ENCODE measurements at places on chromosomes 1 and 21.

DNA sequence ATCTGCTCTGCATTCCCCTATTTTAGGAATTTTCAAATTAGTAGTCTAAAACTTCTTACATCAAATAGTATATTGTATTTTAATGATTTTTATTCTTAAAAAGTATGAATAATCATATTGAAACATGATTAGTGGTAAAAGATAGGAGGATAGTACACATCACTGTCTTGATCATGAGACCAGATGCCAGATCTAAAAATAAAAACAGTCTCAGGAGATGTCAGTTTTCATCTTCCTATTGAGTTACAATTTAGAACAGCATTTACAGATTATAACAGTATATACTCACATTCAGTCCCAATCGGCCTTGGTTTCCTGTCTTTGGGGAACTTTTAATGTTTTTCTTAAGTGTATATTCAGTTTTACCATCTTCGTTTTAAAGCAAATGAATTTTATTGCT, 95.9 kb downstream of the USP25 start:
- no peak for DNase-seq

GRCh38 chr1:147273409-147274336, 31.2 kb downstream of the CHD1L start:
- peak; percentile 75 for DNase-seq

- DNase-seq = peak; percentile 49
Observed at GRCh38 chr21:36841866-36842265, 124.6 kb downstream of the HLCS start.

- no peak for DNase-seq
Observed at GRCh38 chr1:2972879-2973575, 48.2 kb upstream of the ACTRT2 start.

GRCh38 chr1:175172503-175172902, 20.1 kb downstream of the KIAA0040 start:
- no peak for DNase-seq

- DNase-seq = no peak
Observed at GRCh38 chr1:90718411-90719329, 1.6 kb upstream of the BARHL2 start.

GRCh38 chr1:218743861-218744505, 398.8 kb downstream of the TGFB2 start:
- DNase-seq = no peak

DNA sequence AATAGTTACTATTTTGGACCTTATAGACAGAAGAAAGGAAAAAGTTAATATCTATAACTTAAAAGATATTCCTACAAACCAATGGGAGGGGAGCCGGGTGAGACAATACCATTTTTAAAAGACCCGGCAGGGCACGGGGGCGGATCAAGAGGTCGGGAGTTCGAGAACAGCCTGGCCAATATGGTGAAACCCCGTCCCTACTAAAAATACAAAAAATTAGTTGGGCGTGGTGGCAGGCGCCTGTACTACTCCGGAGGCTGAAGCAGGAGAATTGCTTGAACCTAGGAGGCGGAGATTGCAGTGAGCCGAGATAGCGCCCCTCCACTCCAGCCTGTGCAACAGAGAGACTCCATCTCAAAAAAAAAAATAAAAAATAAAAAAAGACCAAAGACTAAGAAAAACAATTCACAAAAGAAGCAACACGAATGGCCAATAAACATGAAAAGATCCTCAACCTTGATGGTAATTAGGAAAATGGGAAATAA, 1.2 kb upstream of the PSMB2 start:
- DNase-seq = no peak

GRCh38 chr1:58816072-58816746, 32.4 kb upstream of the JUN start:
- DNase-seq = peak; percentile 92

- DNase-seq = no peak
Observed at GRCh38 chr1:15411593-15412137, 2.0 kb downstream of the EFHD2 start.

GRCh38 chr21:15252431-15252830, 187.6 kb upstream of the NRIP1 start:
- DNase-seq = no peak

DNA sequence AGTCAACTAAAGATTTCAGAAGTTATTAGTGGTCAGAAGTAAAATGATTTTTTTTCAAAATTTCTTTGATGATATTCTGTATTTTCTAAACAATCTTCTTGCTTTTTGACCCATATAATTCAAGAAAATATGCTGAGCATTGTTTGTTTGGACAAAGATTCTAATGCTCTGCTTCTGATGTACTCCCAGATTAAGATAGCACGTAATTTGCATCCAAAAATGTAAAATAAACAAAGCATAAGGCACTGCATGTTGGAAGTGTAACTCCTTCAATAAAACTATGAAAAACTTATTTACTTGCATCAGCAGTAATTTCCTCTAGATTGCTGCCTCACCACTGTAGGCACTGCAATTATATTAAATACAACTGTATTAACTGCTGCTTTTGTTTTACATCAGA, 1054.1 kb downstream of the TTLL7 start:
- DNase-seq = no peak

DNA sequence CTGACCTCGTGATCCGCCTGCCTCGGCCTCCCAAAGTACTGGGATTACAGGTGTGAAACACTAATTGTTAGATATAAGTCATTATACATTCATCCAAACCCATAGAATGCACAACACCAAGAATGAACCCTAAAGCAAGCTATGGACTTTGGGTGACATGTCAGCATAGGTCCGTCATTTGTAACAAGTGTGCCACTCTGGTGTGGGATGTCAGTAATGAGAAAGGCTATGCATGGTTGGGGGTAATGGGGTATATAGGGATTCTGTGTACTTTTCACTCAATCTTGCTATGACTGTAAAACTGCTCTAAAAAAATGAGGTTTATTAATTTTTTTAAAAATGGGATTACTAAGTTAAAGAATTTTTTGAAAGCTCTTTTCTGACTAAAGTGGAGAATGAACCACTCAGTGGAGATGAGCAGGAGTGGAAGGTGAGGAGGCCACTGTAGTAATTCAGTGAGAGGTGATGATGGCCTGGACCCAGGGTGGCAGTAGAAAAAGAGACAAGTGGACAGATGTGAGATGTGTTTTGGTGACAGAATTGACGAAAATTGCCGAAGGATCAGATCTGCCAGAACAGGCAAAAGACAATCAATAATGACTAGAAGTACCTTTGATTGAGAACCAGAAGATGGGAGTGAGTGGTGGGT, 21.3 kb upstream of the S1PR1 start:
- no peak for DNase-seq

- peak; percentile 68 for DNase-seq
Observed at GRCh38 chr1:227428803-227429202, 110.5 kb upstream of the CDC42BPA start.

GRCh38 chr1:31483012-31483946, 70.3 kb downstream of the SERINC2 start:
- peak; percentile 72 for DNase-seq

DNA sequence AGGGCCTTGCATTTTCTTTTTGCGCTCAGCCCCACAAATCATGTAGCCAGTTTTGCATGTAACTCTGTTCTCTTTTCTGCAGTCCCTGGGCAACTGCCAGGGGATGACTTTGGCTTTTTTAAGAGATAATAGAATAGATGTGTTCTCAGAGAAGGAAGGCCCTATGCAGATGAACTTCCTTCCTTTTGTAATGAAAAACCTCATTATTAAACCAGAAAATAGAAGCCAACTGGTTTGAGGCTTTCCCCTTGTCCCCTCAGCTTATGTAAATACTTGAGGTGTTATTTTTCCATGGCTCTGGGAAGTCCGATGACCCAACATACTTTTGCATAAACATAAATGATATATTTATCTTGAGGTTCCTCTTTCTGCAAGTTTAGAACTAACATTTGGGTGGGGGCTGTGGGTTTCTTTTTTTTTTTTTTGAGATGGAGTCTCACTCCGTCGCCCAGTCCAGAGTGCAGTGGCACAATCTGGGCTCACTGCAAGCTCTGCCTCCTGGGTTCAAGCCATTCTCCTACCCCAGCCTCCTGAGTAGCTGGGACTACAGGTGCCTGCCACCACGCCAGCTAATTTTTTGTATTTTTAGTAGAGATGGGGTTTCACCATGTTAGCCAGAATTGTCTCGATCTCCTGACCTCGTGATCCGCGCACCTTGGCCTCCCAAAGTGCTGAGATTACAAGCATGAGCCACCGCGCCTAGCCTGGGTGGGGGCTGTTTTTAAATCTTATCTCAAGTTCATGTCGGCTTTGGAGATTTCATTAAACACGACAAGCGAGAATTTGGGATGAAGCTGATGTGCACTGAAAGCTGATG, 14.4 kb upstream of the FCRL5 start:
- DNase-seq = no peak

DNA sequence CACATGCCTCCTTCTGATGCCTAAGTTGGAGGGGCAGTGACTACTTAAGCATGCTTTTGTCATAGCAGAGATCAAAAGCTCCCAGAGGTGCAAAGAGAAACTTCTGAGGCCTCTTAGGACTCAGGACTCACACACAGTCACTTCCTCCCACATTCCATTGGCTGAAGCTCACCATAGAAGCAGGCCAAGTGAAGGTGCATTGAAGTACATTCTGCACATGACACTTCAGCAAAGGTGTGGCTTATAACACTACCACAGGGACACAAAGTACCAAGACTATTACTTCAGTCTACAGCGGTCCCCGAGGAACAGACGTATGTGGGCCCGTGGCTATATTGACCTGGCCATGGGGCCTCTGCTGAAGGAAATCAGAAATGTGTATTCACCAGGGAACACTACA, 2.5 kb upstream of the POGK start:
- DNase-seq = peak; percentile 13

GRCh38 chr21:17782051-17782450, 37.1 kb downstream of the C21orf91 start:
- DNase-seq = no peak

DNA sequence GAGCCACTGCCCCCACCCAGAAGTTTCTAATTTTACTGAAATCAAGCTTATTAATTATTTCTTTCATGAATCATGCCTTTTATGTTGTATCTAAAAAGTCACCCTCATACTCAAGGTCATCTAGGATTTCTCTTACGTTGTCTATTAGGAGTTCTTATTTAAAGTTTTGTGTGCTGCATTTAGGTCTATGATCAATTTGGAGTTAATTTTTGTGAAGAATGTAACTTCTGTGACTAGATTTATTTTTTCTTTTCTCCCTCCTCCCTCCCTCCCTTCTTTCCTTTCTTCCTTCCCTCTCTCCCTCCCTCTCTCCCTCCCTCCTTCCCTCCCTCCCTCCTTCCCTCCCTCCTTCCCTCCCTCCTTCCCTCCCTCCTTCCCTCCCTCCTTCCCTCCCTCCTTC, 317.6 kb downstream of the PLA2G4A start:
- DNase-seq = no peak

GRCh38 chr21:17454315-17455027, 58.4 kb upstream of the CXADR start:
- DNase-seq = peak; percentile 92

- DNase-seq = no peak
Observed at GRCh38 chr1:29860056-29860455, 623.7 kb downstream of the PTPRU start.

GRCh38 chr1:47224676-47225399, 7.2 kb downstream of the TAL1 start:
- DNase-seq = no peak

DNA sequence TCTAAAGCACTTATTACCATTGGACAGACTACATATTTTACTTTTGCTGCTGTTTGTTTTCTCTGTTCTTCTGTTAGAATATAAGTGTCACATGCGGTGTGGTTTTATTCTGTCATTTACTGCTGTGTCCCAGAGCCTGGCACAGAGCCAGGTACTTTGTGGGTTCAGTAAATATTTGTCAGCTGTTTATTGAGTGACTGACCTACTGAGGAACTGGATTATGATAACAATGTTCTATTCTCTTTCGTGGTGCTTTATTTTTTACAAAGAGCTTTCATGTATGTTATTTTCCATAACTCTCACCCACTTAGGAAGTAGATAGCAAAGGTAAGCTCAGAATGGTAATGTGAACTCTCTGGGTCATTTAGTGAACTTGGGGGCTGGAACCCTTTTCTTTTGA, 118.8 kb downstream of the RWDD3 start:
- peak; percentile 2 for DNase-seq

- no peak for DNase-seq
Observed at GRCh38 chr21:45549626-45550463, 7.6 kb upstream of the SLC19A1 start.

DNA sequence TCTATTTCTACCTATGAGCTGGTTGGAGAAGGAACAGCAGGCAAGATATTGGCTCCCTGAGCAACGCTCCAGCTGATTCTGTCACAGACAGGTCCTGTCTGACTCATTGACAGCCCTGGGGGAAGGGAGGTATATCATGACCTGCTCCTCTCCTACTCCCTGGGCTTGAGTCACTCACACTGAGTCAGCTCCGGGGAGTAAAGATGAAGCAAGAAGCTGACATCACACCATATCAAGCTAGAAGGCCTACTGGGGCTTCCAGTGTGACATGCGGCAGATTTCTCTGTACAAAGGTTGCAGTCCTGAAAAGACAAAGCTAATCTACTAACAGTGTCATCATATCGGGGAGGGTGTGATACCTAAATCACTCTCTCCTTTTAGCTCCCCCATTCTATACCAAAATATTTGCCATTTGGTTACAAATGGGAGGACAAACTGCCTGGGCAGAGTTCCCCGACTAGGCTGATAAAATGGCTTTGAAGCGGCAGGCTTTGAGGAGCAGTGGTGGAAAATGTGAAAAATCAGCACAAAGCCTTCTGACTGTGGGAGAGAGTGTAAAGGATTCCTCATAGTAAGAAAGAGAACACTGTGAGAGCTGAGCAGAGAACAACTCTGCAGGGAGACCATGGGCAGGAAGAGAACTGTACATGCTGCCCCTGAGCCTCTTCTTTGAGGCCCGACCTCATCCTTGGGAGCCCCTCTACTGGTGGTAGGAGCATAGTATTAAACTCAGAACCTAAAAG, 15.5 kb downstream of the PI4KB start:
- peak; percentile 100 for DNase-seq

GRCh38 chr1:62294261-62294660, 25.0 kb downstream of the KANK4 start:
- DNase-seq = no peak

- DNase-seq = no peak
Observed at GRCh38 chr1:73205294-73205973, 923.1 kb upstream of the NEGR1 start.

DNA sequence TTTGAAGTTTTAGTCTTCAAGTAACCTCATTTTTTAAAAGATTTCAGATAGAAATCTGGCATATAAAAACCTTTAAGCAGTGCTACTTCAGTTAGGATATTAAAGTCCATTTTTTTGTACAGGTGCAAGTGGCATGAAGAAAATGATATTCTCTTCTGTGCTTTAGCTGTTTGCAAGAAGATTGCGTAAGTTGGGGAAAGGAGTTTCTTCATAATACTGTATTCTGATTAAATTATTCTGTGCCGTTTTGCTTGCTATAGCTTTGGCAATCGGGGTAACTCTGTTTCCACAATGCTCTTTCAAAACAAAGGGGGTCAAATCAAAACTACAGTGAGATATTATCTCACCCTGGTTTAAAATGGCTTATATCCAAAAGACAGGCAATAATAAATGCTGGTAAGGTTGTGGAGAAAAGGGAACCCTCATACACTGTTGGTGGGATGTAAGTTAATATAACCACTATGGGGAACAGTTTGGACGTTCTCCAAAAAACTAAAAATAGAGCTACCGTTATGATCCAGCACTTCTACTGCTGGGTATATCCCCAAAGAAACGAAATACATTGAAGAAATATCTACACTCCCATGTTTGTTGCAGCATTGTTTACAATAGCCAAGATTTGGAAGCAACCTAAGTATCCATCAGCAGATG, 27.1 kb downstream of the MAEL start:
- no peak for DNase-seq

GRCh38 chr1:245229051-245229450, 74.3 kb downstream of the KIF26B start:
- no peak for DNase-seq

Data from fibroblast of skin of back (primary cell).